Activated T-helper 1 cell treated with Interleukin-2 at 50 U/mL for 16 hours (primary cell): ENCODE measurements at places on chromosomes 2 and 18.

DNA sequence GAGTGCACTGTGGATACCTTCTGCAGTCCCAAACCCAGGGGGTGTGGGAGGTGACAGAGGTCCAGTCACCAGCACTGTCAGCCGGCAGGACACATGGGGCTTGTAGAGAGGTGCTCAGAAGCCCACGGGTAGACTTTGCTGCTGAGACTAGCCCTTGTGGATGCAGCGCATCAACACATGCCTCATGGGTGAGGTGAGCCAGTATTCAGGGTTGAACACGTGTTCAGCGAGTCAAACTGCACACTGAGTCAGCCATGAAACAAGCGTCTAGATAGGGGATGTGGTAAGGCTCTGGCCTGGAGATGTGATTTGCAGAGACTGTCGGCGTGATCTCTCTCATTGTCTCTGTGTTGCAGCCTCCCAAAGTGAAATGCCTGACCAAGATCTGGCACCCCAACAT is 35.8 kb upstream of the SCLY start:
- no peak for DNase-seq

GRCh38 chr2:209351636-209352035 is 72.2 kb upstream of the MAP2 start:
- DNase-seq = no peak

DNA sequence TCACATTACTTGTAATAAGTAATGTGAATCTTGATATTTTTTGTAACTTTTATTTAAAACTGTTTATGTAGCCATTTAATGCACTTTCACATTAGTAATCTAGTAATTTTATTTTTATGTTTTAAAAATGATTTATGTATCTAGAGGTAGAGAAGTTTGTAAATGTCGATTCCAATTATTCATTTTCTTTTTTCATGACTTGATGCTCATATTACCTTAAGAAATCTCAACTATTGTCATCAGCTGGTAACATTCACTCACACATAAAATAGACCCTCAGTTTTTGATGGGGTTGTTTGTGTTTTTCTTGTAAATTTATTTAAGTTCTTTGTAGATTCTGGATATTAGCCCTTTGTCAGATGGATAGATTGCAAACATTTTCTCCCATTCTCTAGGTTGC is 351.7 kb upstream of the CDH7 start:
- no peak for DNase-seq

GRCh38 chr18:73520229-73520628 is 627.4 kb downstream of the FBXO15 start:
- DNase-seq = no peak

DNA sequence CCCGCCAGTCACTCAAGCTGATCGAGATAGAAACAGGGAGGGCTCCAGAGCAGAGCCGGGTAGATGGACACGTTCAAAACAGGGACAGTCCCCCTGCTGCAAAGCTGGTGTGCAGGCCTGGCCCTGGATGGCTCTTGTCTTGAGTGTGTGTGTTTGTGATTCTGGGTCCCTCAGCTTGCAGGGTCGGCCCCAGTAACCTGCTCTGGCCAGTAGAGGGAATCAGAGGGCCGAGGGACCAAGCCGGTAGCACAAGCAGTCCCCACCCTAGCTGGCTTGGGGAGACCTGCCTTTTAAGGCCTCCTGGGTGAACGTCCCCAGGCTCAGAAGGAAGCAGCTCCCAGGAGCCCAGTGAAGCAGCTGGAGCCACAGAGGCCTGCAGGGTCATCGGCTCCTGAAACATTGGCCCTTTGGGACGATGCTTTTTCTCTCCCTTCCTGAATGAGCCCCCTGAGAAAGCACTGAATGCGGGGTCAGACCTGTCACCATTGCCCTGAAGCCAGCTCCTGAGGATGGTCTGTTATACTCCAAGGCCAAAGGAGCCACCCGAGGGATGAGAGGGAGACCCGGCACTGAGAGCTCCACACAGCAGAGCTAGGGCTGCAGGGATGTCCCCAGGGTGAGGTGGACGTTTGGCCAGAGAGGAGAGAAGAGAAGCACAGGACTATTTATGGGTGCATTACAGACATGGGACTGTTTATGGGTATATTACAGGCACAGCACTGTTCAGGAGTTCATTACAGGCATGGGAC is 15.4 kb upstream of the MLPH start:
- no peak for DNase-seq

DNA sequence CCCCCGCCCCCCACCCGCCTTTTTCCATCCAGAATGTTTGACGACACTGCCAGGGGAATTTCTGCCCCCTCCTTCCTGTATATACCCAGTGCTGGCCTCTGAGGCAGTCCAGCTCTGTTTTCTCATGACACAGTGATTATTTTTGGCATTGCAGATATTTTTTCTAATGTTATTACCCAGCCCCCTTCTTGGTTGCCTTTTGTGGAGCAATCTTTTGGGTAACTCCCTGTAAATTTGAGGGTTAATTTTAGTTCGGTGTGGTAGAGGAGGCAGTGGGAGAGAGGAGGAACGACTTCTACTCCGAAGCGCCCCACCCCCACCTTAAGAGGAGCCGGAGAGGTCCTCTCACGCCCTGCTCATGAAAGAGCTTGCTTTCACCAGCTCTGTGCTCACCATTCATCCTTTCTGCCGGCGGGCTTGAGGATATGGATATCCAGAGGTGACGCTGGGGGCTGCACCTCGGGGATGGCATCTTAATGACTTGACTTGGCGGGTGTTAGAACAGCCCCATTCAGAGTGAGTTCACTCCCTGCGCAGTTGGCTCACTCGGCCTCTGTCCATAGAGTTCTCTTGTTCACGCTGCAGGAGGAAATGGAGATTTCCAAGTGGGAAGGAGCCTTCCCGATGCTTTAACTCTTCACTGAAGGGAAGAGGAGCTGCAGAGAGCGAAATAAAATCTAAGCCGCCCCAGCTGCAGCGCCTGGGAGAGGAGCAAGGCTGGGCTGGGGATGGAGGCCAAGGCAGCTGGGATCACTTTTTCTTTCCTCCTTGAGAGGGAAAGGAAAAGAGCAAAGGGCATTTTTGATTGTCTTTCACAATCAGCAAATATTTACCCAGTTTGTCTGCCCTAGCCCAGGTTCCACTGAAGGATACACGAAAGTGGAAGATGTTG is 38.4 kb downstream of the EPAS1 start:
- no peak for DNase-seq

DNA sequence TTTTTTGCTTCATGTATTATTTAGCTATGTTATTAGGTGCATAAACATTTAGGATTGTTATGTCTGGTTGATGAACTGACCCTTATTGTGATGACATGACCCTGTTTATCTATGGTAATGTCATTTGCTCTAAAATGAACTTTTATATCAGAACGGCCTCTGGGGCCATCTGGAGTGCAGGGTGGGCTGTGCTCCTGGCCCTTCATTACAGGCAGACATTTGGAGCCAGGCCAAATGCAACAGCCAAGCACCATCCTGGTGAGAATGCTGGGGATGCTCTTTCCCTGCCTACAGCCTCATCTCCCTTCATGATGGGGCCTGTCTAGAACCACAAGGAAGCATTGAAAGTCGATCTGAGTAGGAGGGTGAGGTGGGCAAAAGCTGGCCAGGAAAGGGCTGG is 38.0 kb downstream of the HJURP start:
- no peak for DNase-seq

- no peak for DNase-seq
These were observed 33.5 kb upstream of the ATG16L1 start for GRCh38 chr2:233217892-233218377.

GRCh38 chr2:22879009-22879863 is 505.7 kb upstream of the KLHL29 start:
- DNase-seq = no peak

- no peak for DNase-seq
These were observed 26.2 kb upstream of the CYP27A1 start for GRCh38 chr2:218755567-218756404.

DNA sequence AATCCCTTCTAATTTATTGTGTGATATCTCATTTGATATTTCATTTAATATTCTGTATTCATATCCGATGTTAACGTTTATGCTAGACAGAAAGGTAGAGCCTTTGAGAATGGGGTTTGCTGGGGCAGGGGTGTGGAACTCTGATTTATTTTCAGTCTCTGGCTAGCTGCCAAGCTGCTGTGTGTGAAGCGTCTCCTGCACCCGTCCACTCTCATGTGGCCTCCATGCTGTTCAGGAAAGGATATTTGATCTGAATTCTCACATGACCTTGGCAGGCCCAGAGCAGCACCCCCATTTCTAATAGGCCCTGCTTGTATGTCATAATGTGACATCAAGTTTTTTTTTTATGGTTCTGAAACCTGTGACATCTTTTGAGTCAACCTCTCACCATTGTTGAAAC is 1.6 kb downstream of the IL1R1 start:
- DNase-seq = no peak

- DNase-seq = no peak
These were observed 95.9 kb upstream of the DLGAP1 start for GRCh38 chr18:4551001-4551360.

- DNase-seq = no peak
These were observed 50.9 kb downstream of the ARHGEF4 start for GRCh38 chr2:130887643-130888042.

GRCh38 chr18:40553029-40553428 is 1402.0 kb upstream of the PIK3C3 start:
- no peak for DNase-seq

- no peak for DNase-seq
These were observed 834 bp downstream of the PDCL3 start for GRCh38 chr2:100563407-100564247.

DNA sequence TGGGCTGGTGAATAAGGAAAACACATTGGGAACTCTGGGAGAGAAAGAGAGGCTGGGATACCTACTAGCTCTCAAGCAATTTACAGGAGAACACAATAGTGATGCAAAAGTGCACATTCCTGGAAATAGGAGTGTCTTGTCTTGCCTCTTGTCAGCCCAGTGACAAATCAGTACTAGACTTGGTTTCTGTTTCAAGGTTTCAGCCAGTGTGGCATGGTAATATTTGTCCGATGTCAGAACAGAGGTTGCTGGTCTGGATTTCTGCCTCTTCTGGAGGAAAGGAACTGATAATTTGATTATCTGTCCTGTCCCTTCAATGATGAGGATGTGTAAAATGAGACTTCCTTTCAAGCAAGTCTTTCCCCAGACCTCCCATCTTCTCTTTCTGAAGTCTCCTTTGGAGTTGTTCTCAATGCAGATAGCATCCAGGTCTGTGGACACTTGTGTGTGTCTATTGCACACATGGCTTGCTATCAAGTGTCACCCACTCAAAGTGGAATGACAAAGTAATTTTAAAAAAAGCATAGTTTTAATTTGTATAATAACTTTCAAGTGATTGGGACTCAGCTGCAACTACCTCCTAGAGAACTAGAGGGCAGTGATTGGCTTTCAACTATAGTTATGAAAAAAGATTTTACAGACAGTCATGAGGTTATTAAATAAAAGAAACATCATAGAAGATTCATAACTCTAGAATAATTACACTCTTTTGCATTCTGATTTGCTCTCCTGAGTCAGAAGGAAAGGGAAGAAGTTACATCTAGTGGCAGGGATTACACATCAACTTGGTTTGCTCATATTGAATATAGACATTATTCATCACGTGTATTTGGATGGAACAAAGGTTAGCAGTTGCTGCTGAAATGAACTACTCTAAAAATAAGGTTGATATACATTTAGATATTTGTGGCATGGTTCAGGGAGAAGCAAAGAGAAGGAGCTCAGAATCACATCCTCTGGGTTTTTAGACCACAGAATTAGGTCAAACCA is 4.5 kb downstream of the GPR39 start:
- DNase-seq = no peak

DNA sequence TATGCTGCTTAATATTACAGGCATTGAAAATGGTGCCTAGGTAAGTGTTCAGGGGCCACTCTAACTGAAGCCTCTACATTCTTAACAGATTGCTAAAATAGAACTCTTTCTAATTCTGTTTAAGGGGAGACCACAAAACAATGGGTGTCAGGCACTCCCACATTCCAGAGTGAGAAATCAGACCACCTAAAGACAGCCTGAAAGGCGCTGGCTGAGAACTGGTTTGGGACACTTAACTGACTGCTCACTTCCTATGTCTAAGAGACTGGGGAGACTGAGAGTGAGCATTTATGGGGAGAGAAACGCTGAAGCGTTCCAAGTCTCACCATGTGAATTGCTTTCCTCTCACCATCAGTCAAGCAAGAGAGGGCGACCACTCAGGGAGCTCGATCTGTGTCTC is 108.8 kb upstream of the ITGB6 start:
- DNase-seq = no peak

GRCh38 chr18:70289351-70290312 is 787 bp downstream of the SOCS6 start:
- DNase-seq = no peak

DNA sequence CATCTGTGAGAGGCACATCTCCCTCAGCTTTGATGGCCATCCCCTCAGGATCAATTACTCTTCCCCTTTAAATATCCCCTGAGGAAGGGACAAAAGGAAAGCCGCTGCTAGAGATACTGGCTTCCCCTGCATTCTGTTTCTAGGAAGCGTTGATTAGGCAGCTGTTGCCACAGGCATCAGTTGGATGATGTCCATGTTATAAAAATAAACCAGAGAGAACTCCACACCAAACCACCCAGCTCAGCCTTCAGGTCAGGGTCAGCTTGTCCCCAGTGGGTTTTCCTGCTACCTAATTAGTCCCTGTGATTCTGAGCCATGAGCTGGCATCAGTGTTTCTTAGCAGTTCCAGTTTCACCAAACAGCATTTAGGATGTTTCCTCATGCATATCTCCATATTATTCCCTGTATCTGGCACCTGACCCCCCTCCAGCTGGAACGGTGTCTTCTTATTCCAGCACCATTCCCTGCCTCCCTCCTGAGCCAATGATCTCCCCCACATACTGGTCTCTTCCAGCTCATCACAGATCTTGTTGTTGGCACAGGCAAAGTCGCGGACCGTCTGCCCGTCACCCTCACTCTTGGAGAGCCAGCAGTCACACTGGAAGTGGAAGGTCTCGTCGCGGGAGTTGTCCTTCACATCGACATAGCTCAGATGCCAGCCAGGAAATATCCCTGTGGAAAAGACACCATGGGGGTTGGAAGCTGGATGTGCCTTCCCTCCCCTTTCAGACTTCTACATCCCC is 168.4 kb downstream of the LOXHD1 start:
- no peak for DNase-seq

DNA sequence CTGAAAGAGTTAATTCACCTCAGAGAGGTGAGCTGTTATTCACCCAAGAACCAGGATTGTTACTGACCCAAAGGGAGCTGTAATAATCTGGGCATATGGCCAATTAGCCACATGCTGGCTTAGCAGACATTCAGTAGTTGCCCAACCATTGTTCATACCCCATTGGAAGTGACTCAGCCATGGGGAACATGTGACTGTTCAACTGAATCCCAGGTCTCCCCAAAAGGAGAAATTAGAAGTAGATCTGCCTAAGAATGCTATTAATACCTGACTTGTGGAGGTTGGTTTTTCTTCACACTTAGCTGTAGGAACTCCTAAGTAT is 272.6 kb upstream of the UBE2E3 start:
- DNase-seq = no peak

- no peak for DNase-seq
These were observed 91.5 kb upstream of the TMEFF2 start for GRCh38 chr2:192286093-192286701.

DNA sequence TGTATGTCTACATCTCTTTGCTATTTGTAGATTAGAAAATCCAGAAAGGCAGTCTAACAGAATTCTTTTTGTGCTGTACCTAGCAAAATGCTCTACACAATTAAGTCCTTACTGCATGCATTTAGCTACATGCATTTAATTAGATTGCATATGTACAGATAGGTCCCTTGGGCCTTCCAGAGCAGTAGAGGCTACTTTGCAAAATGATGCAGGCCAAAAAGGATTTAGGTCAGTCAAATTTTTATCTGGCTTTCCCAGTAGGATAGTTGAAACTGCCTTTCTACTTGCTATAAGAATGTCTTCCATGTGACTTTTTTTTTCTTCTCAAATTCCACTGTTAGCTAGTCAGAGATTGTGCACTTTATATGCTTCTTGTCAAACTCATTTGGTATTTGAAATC is 19.3 kb downstream of the GALNT13 start:
- DNase-seq = no peak
